ENCODE measurements at places on chromosomes 5 and 9.

GRCh38 chr9:131799177-131799823 is 59.4 kb upstream of the RAPGEF1 start:
- peak; percentile 31 for DNase-seq

DNA sequence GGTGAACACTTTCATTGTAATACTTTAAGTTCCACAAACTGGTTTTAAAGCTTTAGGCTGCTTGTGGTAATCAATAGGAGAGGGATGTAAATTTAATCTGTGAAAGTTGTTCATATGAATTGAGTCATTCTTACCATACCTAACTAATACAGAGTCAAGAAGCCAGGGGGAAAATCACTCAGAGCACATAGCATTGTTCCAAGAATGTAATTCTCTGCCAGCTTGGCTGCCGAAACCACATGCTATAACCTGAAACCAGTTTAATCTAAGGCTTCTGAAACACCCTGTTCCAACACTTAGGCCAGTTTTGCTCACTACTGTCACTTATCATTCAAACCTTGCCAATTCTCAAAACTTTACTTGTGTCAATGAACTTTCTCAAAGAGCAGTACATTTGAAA is 528.8 kb upstream of the GRAMD2B start:
- DNase-seq = no peak

GRCh38 chr5:22673131-22673530 is 180.0 kb downstream of the CDH12 start:
- DNase-seq = no peak

- no peak for DNase-seq
Measured at GRCh38 chr5:63820577-63820976, 141.7 kb downstream of the HTR1A start.

DNA sequence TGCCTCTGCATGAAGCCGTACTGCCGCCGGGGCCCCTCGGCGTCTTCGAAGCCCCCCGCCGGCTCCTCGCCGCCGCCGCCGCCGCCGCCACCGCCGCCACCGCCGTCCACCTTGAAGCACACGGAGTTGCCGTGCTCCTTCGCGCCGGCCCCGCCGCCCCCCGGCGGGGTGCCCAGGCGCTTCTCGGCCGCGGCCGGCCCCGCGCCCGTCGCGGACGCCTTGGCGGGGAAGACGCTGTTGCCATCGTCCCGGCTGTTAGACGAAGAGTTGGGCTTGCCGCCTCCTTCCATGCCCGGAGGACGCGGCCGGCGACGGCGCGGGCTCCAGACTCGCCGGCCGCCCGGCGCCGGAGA is 400 bp downstream of the HCN1 start:
- DNase-seq = no peak

- no peak for DNase-seq
Measured at GRCh38 chr9:93255994-93256877, 72.3 kb downstream of the WNK2 start.

DNA sequence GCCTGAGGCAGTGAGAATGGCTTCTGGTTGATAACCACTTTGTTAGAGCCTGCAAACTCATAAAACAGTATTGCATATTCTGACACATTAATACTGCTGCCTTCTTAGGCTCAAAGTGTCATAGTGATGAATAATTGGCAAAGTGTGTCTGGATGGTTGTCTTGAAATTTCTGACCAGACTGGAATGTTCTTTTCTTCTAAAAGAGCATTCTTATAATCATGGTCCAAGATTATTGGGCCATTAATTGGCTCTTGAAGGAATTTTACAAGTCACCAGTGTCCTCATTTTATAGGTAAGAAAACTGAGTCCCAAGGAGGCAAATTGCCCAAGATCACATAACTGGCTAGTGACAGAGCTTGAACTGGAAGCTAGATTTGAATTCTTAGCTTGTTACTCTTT is 111.7 kb downstream of the PCSK1 start:
- no peak for DNase-seq

DNA sequence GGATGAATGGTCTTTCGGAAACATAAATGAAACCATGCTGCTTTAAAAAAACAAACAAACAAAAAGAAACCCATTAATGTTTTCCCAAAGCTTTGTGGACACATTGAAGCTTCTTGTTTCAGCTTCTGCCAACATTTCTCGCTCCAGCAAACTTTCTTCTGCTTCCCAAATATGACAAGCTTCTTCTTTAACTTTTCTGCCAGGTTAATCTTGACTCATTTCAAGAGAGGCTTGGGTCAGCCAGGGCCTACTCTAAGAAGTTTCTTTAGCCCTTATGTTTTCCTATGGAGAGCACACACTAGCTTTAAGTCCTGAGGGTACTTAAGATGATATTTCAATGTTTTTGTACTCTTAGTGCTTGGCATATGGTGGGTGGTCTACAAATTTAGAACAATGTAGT is 6.1 kb downstream of the ANXA1 start:
- DNase-seq = no peak

DNA sequence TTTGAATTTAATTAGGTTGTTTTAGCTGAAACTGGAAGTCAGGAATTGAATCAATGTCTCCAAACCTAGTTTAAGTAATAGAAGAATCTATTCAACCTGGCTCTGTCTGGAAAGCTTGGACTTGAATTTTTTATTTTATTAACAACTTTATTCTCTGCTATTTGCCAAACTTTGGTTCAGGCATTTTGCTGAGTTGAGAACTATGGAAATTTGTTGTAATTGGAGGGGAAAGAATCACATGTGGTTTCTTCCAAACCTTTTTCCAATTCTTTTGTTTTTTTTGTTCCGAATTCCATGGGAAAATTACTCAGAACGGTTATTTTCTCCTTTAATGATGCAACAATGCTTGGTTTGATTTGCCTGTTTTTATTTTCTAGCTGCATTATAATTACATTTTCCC is 98.2 kb upstream of the RPS23 start:
- DNase-seq = no peak

DNA sequence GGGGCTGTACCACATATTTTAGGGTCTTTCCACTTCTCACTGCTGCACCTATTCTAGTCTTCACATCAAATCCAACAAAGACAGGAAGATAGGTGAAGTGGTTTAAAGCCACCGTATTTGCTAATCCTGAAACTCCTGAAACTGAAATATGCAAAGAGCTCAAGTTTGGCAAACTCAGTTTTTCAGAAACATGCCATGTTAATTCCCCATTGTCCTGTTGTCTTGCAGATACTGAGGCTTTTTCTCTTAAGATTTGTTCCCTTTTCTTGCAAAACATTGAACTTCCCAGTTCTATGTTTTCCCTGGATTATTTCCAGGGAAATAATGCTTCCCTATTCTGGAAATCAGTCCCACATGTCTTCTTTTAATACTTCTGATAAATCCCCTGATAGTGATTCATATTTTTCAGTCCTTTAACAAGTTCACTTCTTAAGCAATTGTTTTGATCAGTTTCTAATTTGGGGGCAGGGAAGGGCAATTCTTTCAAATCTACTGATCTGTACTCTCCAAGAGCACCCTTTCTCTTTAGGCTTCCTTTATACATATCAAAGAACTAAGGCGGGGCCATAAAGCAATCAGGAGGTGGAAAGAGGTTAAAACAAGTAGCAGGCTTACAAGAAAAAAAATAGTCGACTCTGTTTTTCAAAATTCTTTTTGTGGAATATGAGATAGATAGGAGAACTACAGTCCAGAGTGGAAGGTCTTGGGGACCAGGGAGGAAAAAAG is 648.5 kb downstream of the BNC2 start:
- DNase-seq = no peak

DNA sequence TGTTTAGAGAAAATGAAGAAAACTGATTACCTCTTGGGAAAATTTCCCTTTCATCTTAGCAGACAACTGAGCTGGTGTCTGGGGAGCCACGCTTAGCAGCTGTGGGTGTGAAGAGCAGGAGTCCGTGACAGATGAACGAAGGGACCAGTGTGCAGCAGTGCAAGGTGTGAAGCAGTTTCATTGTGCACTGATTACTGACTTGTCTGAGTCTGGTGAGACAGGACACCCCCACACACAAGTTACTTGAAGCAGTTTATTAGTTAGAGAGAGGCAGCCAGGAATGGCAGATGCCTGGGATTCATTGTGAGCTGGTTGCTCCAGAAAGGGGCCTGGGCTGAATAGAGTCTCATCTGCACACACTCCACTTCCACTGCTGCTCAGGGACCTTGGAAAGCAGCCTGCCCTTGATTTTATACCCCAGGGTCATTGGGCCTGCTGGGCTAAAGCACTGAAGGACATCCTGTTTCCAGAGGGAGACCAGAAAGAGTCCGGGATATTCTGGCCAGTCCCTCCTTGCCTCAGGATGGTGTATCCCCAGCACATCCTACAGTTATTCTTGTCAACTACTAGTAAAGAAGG is 47.4 kb downstream of the FBXL7 start:
- DNase-seq = no peak

- no peak for DNase-seq
Measured at GRCh38 chr5:143063175-143063970, 293.2 kb downstream of the ARHGAP26 start.

- no peak for DNase-seq
Measured at GRCh38 chr5:23820765-23821471, 313.5 kb downstream of the PRDM9 start.

DNA sequence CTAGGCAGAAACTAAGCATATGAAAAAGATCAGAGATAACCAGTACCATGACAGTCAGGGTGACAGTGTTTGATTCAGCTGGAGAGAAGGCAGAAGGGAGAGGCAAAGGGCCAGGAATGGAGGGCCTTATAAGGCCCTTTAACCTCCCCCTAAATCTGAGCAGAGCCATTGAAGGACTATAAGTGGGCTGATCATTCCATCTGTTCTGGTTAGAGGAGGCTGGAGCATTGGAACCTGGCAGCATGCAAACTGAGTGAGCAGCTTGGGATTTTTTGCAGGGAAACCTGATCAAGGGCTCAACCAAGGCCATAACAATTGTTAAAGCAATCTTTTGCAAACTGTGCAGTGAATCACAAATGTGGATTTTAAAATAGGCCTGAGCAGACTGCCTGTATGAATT is 174.5 kb upstream of the DAP start:
- DNase-seq = no peak

GRCh38 chr5:29795096-29795652 is 1398.3 kb upstream of the CDH6 start:
- no peak for DNase-seq

DNA sequence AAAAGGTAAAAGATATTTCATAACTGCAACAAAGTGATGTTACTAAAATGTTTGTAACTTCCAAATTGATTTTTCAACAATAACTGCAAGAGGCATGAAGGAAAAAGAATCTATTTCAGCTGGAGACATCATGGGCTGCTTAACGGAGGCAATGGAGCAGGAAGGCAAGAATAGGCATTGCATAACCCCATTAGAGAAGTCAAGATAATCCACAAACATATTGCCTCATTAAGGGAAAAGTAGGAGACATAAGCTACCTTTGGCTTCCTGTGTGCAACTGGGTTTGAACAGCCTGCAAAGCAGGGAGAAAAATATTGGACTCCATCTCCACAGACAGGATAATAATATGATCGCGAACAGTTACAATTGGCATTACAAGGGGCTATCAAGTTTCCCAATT is 46.7 kb downstream of the SLCO4C1 start:
- DNase-seq = no peak

- no peak for DNase-seq
Measured at GRCh38 chr9:88915916-88916315, 75.4 kb upstream of the S1PR3 start.

- no peak for DNase-seq
Measured at GRCh38 chr9:91221332-91221731, 140.4 kb downstream of the AUH start.

- DNase-seq = no peak
Measured at GRCh38 chr9:108468364-108468763, 387.4 kb downstream of the ACTL7B start.

DNA sequence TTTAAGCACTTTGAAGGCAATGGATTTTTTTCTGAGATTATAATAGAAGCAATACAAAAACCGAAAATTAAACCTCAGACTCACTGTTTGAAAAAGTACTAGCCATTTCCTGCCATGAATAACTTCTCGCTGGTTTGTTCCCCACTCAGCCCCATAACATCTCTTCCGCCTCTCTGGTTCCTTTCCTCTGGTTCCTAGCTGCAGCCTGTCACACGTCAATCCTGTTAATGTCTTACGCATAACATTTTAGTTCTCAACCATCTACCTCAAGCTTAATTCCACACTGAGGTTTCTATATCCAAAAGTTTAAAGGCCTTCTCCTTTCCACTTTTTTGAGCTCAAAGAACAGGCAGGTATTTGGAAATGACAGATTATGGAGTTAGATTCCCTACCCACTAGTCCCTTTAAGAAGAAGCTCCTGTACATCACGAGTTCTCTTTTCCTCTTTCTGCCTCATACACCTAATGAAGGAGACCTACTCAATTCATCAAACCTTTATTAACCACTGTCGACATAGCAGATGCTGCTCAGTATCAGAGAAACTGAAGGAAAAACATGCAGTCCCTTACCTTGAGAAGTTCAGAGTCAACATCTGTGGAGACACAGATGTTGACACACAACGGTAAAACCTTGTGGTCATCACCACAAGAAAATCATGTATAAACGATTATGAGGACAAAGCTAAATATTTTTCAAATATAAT is 243.0 kb upstream of the PTGER4 start:
- no peak for DNase-seq

GRCh38 chr5:141558150-141558549 is 60.6 kb downstream of the DIAPH1 start:
- DNase-seq = no peak

- no peak for DNase-seq
Measured at GRCh38 chr9:91004992-91005391, 203.4 kb downstream of the SYK start.

GRCh38 chr9:98883276-98883675 is 60.4 kb upstream of the COL15A1 start:
- DNase-seq = no peak

DNA sequence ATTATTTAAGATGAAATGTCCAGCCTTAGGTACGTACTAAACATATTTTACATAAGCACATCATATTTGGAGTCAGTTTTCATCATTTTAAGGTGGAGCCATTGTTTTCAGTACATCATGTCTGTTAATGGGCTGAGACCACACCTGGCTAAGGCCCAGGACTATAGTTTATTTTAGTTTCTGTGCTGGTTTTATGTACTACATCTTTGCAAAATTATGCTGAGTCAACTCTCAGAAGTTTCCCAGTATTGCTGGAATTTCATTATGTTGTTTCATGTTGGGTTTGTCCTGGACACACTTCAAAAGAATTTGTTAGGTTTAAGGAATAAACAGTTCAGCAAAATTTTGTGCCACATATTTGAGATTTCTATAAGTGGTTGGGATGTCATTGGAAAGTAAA is 171.2 kb downstream of the CCDC171 start:
- no peak for DNase-seq

- DNase-seq = no peak
Measured at GRCh38 chr5:167908606-167909005, 382.8 kb upstream of the WWC1 start.

DNA sequence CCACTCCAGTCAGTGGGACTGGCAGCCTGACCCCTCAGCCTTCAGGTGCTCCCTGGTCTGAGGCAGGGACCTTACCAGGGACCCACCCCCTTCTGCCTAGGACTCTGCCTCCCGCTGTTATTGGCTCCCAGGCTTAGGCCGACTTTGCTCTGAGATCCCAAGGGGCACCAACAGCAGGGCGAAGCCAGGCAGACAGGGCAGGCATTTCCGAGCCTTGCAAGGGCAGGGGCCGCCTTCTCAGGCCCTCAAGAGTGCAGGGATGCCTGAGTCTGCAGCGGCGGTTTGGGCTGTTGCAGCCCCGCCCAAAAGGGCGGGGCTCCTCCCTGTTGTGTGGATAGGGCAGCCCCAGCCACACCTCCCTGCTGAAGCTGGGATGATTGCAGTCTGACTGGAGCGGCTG is 644.6 kb downstream of the PRR16 start:
- DNase-seq = no peak

- no peak for DNase-seq
Measured at GRCh38 chr9:84447305-84447704, 106.7 kb upstream of the SLC28A3 start.

All from activated CD4-positive, alpha-beta T cell treated with anti-CD3 and anti-CD28 coated beads, Interleukin-2, amount 50 U/mL, for 4 hours (primary cell).